ENCODE measurements at places on chromosomes 6 and 20. TPM values are rescaled to one million over a fixed set of nuclear protein-coding genes. Genes with fewer than 3 reads are reported as not detected.

Gene ETV7
- total RNA-seq, result 1.9 TPM

Gene GPLD1
- 1.0 TPM for total RNA-seq

Gene SLX4IP
- total RNA-seq, result 5.9 TPM

Gene HCK
- 20.1 TPM for total RNA-seq

Gene NOX3
- not detected for total RNA-seq

Gene HTR1B
- not detected for total RNA-seq

All from GM12878 (cell line).